ENCODE measurements at places on chromosomes 2 and 18. TPM values are rescaled to one million over a fixed set of nuclear protein-coding genes. Genes with fewer than 3 reads are reported as not detected.

CSRNP3 gene
- total RNA-seq = 1.2 TPM

CYP27A1 gene
- total RNA-seq = 3.7 TPM

GAL3ST2 gene
- total RNA-seq = not detected

AQP4 gene
- total RNA-seq = not detected

ICOS gene
- total RNA-seq = not detected

SIX3 gene
- total RNA-seq = not detected

CPLX4 gene
- not detected for total RNA-seq

MTCL1 gene
- total RNA-seq = 18.2 TPM

DUSP2 gene
- total RNA-seq = 6.6 TPM

KCNIP3 gene
- total RNA-seq = 22.5 TPM

KLHL14 gene
- not detected for total RNA-seq

UGT1A3 gene
- not detected for total RNA-seq

PSMD14 gene
- total RNA-seq = 34.0 TPM

G6PC2 gene
- total RNA-seq = not detected

KIAA2012 gene
- total RNA-seq = not detected

ECEL1 gene
- total RNA-seq = not detected

ATOH8 gene
- 31.4 TPM for total RNA-seq

UPP2 gene
- not detected for total RNA-seq

OTOF gene
- total RNA-seq = not detected

ASB3 gene
- total RNA-seq = 10.0 TPM

PPIL3 gene
- 20.1 TPM for total RNA-seq

ROCK2 gene
- total RNA-seq = 21.0 TPM

FAM237A gene
- not detected for total RNA-seq

SCG2 gene
- 0.47 TPM for total RNA-seq

PLGLB1 gene
- 0.93 TPM for total RNA-seq

KCNG2 gene
- 2.2 TPM for total RNA-seq

RNF152 gene
- 1.4 TPM for total RNA-seq

Measured in pericardium fibroblast (primary cell).